ENCODE measurements at places on chromosomes 12 and 14.

GRCh38 chr12:1843641-1844005 is 23.3 kb downstream of the LRTM2 start:
- no peak for DNase-seq

GRCh38 chr14:31204593-31205534 is 2.7 kb downstream of the HECTD1 start:
- no peak for DNase-seq

- DNase-seq: no peak
Measured at GRCh38 chr14:93025055-93025454, 90.7 kb downstream of the ITPK1 start.

- no peak for DNase-seq
Measured at GRCh38 chr12:96687719-96688118, 198.3 kb downstream of the CFAP54 start.

- no peak for DNase-seq
Measured at GRCh38 chr12:89235189-89235993, 116.9 kb downstream of the DUSP6 start.
